ENCODE measurements at places on chromosomes 2 and 18.

GRCh38 chr2:226791056-226791486 is 8.5 kb downstream of the IRS1 start:
- no peak for DNase-seq

DNA sequence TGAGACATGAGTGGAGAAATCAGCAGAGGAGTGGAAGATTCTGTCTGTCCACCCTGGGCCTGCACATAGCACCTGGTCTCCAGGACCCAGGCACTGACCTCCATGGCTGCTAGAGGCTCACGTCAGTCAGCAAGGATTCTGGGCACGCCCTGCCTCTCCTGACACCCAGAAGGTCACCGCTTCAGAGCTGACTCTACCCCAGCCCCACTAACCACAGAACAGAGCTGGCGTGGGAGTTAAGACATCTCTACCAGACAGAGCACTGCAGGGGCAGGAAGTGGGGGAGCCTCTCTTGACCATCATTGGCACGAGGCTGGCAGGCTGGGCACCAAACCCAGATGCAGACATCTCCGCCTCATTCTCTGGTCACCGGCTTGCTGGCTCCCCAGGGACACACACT is 3.0 kb downstream of the ADCY3 start:
- DNase-seq: peak; percentile 30

DNA sequence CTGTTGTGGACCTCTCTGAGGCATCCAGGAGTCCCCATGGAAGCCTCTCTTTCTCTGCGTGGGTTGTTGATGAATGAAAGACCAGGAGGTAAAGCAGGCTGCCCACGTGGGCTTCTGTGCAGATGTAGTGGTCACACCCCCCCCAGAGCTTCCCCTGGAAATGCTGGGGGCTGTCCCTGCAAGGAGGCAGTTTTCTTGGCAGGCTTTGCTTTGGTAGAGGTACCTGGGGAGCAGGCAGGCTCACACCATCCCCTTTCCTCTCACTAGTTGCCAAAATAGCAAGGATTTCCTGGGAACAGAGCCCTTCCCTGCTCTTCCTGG is 97.6 kb upstream of the MAP3K20 start:
- no peak for DNase-seq

- DNase-seq: peak; percentile 44
Measured at GRCh38 chr2:3222636-3223035, 155.0 kb downstream of the EIPR1 start.

GRCh38 chr2:79437433-79438267 is 75.2 kb upstream of the CTNNA2 start:
- DNase-seq: no peak

- DNase-seq: no peak
Measured at GRCh38 chr2:182078988-182079602, 93.4 kb downstream of the PPP1R1C start.

DNA sequence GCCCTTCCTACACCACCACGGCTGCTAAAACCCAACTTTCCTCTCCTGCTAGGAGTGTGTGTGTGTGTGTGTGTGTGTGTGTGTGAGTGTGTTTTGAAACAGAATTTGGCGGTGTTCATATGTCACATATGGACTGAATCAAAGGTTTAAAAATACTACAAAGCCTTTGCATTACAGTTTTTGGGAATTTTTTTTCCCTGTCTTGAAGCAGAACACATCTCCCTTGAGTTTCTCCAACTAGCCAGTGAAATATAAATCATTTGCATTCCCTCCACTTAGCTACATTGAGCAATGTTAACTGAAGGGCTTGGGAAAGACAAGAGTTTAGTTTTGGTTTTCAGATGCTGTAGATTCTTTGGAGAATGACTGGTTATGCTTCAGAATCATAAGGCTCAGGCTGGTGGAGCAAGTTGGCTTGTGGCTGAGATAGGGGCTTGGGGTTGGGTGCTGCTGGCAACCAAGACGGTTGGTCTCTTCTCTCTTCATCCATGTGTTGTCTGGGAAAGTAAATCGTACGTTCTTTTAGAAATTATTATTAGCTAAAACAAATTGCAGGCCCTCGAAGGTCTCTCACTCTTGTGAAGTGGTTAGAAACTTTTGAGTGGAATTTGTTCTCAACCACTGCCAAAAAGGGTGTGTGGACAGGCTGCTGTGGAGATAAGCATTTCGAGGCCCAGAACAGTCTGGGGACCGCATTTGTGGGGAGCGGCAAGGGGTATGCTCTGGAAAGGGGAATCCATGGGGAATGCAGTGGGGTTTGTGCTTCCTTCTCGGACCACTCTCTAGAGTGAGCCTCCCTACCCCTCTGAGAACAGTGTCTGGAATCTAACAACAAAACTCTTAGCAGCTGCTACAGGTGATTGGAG is 1.4 kb downstream of the NRP2 start:
- DNase-seq: no peak

DNA sequence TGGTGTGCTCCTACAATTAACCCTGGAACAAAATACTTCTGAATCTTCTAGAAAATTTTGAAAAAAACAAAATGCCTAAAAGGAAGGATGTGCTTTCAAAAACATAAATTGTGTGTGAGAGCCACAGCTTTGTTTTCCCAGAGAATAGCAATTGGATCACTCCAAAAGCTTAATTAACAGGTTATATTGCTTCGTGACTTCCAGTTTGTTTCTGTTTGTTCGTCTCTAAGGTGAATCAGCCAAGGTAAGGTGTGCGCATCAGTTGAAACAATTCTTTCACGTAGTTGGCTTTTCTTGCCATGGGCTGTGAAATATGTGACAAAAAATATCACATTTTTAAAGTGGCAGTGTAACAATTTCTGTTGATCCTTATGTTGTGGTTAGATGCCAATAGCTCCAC is 90.3 kb upstream of the BARD1 start:
- DNase-seq: no peak

- no peak for DNase-seq
Measured at GRCh38 chr2:26772064-26773001, 8.2 kb downstream of the SLC35F6 start.

- no peak for DNase-seq
Measured at GRCh38 chr2:142742371-142743214, 134.9 kb upstream of the KYNU start.

DNA sequence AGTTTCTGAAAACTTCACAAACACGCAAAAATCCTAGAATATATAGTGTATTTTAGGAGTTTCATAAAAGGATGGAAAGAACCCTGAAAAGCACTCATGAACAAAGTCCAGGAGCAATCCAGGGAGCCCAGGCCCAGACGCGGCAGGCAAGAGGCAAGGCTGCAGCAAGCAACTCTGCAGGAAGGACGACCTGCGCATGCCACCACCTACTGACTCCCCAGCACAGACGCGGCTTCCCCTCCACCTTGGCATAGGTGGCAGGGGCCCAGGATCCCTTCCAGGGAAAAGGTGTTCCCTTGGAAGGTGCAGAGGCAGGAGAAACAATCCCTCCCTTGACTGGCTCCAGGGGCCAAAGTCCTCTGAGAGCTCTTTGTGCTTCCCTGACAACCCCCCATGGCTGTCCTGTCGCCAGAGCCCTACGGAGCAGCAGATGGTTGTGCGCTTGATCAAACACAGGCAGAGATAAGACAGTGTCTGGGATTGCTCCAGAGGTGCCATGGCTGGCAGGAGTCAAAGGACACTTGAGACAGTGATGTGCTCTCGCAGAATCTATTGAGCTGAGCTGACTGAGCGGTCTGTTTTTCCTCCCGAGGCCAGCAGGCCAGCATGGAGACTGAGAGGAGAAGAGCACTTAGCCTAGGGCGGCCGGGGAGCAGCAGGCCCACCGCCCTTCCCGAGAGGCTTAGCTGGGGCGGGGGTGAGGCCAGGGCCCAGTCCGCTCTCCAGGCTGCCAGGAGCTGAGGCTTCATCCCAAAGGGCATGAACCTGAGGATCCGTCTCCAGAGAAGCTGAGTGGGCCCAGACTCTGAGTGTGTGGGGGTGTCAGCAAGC is 10.8 kb upstream of the AMER3 start:
- DNase-seq: no peak

- no peak for DNase-seq
Measured at GRCh38 chr2:181658444-181658843, 1.5 kb upstream of the CERKL start.

- no peak for DNase-seq
Measured at GRCh38 chr18:10239103-10239502, 215.3 kb upstream of the APCDD1 start.

GRCh38 chr2:74039611-74040010 is 54.9 kb downstream of the TET3 start:
- DNase-seq: no peak

DNA sequence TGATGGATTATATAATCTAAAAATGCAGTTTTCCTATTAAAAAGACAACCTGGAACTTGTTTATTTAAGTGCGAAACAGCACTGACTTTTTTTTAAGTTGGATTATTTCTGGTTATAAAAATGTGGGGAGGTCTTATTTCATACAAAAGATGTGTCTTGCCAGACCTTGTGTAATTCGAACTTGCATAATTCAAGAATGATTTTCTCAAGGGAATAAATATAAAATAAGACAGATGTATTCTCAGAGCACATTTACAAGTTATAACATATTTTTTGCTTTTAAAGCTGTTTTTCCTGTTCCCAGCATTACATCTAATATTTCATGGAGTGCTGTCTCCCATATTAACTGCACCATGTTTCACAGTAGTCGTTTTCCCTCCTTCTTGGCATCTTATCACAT is 263.1 kb downstream of the CDH20 start:
- DNase-seq: no peak

GRCh38 chr2:97546711-97547110 is 43.0 kb downstream of the ANKRD36B start:
- no peak for DNase-seq
